ENCODE measurements at places on chromosomes 7 and 10.

DNA sequence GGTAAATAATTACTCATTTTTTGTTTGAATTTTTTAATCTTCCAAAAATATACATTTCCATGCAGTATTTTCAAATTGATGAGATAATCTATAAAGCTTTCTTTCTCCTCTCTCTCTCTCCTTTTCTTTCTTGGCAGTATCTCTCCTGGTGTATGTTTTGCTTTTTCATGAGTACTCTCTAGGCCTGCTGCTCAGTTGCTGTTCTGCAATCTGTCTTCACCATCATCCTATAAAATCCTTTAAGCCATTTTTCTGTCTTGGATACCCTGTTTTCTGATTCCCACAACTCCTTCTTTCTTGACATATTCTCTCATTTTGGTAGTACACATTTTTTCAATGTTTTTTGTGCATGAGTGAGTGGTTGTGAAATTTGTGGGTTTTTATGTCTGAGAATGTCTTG, 1558.1 kb upstream of the LRRTM3 start:
- DNase-seq = no peak

- no peak for DNase-seq
Observed at GRCh38 chr7:128891110-128891941, 19.2 kb downstream of the KCP start.

DNA sequence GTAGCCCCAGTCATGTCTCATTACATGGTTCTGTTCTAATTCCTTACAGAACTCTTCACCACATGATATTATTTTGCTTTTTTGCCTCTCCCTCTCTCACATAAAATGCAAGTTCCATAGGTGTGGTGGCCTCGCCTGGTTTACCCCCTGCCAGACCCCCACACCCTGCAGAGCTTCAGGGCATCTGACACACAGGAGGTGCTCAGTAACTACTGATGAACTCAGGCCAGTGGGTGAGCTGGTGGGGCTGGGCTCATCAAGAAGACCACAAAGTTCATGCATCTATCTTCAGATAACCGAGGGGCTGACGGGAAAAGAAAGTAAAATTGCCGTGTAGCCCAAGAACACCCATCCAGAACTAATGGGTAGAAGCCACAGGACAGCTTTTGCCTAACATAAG, 253.1 kb downstream of the GRID1 start:
- no peak for DNase-seq

GRCh38 chr10:51860257-51860656, 160.9 kb upstream of the CSTF2T start:
- no peak for DNase-seq

- DNase-seq = no peak
Observed at GRCh38 chr10:11095374-11095801, 77.7 kb downstream of the CELF2 start.

DNA sequence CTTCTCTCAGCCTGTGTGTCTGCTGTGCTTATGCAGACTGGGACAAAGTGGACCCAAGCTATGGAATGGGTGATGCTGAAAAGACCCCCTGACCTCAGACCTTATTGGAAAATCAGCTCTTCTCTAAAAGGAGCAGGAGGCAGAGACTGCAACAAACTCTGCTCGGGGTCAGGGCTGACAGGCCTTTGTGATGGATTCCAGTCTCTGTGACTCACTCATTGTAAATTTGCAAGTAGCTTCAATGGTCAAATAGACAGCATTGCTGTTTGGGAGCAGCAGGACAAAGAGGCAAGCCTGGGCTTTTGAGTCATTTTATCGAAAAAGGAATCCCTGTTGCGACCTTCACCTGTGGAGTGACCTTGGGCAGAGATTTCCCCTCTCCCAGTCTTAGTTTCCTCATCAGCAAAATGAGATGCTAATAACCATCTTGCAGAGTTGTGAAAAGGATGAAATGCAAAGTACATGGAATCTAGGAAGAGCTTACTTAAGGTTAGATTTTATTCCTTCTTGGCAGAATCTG, 26.1 kb upstream of the GPR26 start:
- DNase-seq = no peak

DNA sequence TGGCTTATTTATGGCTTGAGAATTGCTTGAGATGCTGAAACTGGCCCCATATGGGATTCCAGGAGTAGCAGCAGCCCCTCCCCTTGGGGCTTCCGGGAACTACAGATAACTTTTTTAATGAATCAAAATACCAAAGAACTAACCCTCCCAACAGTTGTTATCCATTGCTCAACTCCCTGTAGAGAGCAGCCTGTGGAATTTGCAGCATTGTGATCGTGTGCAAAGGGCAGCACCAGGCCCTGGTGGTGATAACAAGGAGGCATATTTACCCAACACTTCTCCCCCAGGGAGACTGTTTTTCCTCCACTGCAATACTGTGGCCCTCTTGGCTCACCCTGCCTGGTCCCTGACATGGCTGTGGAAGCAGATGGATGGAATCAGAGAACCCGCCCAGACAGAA, 196.2 kb downstream of the PLXNA4 start:
- no peak for DNase-seq

DNA sequence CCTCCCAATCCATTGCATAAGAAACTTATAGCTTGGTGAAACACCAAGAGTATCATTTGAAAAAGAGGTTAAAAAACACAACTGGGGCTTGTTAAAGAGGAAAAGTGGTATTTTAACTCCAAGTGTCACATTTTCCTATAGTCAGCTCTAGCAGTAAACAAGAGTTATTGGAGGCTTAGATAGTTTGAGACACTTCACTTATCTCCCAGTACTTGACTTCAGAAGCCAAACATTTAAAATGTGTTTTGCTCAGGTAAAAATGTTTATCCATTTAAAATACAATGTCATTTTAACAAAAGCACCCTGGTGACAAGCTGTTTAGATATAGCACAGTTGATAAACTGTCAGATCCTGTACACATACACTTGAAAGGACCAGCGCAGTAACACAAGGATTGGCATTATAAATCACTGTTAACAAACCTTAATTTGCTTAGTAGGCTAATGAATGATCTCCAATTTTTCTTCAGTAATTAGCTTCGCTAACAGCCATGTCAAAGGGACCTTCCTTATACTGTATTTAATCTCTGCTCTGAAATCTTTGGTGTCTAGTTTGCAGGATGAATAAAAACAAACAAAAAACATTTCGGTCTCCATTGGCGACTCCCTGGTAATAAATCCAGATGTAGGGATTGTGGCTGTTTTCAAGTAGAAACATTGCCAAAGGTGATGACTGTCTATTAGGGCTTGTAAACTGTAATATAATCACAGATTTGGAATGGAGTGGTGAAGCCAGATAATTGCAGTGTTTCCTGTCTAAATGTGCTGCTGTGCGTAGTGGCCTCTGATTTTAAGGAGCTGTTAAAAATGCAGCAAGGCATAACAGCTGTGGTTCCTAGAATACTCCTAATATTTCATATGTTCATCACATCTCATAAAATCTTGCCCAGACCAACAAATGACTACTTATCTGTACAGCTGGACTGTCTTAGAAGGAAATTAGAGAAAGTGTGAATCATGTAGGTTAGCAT, 545.1 kb downstream of the AUTS2 start:
- no peak for DNase-seq

DNA sequence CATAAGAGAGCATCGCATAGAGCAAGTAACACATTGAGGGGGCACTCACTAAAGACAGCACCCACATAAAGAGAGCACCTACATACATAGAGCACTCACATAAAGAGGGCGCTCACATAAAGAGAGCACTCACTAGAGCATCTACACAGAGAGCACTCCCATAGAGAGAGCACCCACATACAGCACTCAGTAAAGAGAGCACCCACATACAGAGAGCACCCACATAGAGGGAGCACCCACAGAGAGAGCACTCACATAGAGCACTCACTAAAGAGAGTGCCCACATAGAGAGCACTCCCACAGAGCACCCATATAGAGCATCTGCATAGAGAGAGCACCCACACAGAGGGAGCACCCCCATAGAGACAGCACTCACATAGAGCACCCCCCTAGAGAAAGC, 47.8 kb downstream of the INSIG1 start:
- no peak for DNase-seq

- DNase-seq = no peak
Observed at GRCh38 chr7:71198887-71199286, 66.9 kb downstream of the GALNT17 start.

GRCh38 chr10:25017154-25017590, 760 bp downstream of the THNSL1 start:
- no peak for DNase-seq

DNA sequence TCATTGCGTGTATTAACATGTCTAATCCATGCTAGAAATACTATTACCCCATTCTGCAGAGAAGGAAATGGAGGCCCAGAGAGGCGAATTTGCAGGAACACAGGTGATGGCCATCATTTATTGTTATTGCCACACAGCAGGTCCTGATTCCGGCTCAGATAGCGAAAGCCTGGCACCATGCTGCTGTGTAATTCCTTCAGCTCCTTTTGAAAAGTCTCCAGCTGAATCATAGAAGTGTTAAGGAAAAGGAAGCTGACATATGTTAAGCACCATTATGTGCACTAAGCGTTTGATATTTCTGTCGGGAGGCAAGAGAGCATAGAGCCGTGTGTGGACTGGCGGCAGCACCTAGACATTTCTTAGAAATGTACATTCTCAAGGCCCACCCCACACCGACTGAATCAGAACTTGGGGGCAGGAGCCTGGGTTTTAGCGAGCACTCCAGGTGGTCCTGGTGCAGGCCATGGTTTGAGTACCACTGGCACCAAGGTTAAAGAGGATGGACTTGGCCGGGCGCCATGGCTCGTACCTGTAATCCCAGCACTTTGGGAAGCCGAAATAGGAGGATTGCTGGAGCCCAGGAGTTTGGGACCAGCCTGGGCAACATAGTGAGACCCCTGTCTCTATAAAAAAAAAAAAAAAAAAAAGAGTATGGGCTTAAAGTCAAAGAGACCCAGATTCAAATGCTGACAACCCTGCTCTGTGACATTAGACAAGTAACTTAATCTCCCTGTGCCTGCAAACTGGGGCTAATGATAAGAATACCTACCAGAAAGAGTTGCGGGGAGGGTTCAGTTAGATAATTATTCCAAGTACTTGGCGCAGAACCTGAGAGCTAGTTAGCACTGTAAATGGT, 52.2 kb downstream of the UNC5B start:
- no peak for DNase-seq

GRCh38 chr7:55642266-55642665, 70.0 kb upstream of the VOPP1 start:
- DNase-seq = no peak

GRCh38 chr10:14549496-14549895, 218.8 kb upstream of the FRMD4A start:
- no peak for DNase-seq

- no peak for DNase-seq
Observed at GRCh38 chr7:20435305-20435704, 104.6 kb downstream of the ITGB8 start.

Measured in effector memory CD8-positive, alpha-beta T cell (primary cell).